ENCODE measurements at places on chromosomes 7 and 10.
A peak's percentile ranks its signal among the peaks of the same experiment; 100 is the strongest.

GRCh38 chr7:94041529-94041928 is 37.4 kb upstream of the BET1 start:
- no peak for DNase-seq

DNA sequence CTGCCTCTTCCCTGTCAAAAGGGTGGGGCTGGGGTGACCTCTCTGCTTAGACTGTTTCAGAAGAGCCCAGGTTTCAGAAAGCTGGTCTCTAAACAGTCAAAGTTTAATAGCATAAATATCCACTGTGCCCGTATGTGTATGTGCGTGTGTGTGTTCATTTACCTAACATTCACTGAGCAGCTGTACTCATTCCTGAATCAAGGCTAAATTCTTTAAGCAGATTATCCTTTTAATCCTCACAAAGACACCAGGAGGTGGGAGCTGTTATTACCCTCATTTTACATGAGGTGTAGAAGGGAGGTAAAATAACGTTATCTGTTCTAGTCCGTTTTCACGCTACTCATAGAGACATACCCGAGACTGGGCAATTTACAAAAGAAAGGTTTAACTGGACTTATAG is 72.2 kb downstream of the RSU1 start:
- no peak for DNase-seq

DNA sequence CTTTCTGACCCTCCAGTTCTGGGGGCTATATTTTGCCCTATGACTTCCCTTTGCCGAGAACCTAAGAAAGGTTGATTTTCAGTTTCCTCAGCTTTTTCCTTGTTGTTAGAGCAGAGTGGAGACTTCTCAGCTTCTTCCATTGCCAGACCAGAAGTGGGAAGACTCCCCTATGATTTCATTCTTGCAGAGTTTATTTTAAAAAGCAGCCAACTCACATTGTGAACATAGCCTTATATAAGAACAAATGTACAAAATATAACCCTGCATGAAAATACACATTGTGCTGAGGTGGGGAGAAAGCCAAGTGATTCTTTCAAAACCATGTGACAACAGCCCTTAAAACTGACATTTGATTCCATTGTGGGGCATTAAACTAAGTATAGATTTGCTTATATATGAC is 33.8 kb upstream of the FZD8 start:
- DNase-seq: no peak

DNA sequence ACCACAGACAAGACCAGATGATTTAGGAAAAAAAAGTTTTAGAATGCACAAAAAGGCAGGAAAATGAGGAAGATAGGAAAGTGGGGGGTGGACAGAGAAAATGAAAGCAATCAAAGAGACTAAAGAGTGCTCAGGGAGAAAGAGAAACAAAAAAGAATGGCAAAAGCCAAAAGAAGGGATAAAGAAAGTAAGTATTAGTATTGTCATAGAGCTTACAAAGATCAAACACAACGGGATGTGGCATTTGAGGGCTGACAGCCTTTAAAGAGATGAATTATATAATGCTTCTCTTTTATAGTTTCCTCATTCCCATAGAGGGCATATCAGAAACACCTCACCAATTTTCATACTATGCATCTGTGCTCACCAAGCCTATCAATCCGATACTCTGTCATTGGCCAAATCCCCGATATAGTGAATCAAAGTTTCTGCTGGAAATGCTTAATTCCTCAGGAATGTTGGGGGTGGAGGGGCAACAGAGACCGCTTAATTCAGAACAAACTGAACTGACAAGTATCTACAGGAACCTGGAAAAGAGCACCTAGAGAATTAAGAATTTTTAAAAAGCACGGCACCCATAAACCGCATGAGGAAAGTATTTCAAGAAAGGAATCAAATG is 2.7 kb downstream of the COG5 start:
- DNase-seq: no peak

DNA sequence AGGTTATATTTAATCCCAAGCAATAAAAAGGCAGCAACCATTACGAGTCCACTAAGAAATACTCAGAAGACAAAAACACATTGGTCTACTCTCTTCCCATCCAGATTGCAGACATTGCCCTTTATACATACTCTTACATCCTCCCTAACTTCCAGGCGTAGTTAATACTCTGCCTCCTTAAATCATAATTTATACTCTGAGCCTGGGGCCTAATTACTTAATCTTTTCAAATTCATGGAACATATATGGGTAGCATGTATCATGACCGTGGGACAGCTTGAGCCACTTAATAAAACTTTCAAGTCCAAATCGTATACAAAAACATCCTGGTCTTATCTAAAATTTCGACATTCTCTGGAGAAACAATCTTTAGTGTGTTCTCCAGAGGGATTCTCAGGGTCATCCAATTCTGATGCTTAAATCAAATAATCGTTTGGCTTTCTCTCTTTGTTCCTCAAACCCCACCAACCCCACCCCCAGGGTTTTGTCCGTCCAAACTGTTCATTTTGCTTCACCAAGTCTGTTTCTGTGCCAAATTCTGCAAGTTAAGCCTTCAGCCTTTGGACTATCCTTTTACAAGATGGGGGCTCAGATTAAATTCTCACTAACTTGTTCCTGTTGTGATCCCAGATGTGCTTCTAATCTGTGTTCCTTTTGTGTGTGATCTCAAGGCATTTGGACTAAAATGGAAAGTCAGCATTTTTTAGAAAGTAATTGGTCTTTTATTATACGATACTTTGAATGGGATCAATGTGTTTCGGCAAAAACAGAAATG is 86.4 kb downstream of the ADAM12 start:
- no peak for DNase-seq

- peak; percentile 42 for DNase-seq
Measured at GRCh38 chr10:80530251-80530650, 7.5 kb upstream of the SH2D4B start.

GRCh38 chr10:44379907-44380306 is 5.0 kb downstream of the CXCL12 start:
- no peak for DNase-seq

DNA sequence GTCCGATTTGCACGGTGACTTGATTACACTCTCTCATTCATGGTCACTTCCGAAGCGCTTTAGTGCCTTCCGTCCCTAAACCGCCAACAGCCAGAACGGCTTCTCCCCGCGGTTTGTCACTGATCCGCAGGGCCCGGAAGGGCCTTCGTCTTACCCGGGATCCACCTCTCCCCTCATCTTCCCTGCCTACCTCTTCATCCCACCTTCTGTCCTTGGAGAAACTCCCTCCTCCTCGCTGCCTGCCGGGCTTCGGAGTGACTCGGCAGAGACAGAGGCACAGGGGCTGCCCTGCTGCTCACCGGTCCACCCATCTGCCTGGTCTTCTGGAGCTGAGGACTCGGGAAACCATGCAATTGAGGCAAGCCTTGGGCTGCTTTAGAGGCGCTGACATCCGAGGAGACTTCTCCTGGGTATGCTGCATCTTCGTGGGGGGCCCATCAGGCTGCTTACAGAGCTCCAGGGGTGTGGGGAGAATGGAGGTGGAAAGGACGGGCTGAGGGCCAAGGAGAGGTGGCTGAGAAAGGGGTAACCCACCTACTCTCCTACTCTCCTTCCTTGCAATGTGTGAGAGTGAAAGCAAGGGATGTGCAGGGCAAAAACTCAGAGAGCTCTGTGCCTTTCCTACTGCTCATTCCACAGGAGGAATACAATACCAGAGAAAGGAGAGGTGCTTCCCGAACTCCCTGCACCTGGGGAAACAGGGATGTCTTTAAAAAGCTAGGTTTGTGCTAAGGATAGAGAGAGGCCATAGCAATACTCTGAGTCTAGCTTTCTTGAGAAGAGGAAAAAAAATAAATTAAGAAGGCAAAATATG is 1.0 kb upstream of the HOXA11 start:
- DNase-seq: no peak

DNA sequence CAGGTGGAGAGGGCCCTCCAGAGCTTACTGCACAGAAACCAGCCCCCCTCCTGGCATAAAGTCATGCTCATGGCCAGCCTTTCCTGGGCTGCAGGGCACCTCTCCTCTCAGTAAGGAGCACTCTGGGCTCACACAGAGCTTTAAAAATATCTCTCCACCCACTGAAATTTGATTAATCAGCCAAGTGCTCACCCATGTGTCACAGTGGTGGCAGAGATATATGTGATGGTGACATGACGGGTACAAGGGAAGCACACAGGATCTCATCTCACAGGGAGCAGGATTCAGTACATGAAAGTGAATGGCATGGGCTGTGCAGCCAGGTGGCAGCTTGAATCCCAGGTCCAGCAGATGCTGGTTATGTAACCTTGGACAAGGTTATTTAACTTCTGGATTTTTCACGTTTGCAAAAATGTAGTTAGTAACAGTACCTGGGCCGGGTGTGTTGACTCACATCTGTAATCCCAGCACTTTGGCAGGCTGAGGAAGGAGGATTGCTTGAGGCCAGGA is 144.8 kb downstream of the CALN1 start:
- no peak for DNase-seq

DNA sequence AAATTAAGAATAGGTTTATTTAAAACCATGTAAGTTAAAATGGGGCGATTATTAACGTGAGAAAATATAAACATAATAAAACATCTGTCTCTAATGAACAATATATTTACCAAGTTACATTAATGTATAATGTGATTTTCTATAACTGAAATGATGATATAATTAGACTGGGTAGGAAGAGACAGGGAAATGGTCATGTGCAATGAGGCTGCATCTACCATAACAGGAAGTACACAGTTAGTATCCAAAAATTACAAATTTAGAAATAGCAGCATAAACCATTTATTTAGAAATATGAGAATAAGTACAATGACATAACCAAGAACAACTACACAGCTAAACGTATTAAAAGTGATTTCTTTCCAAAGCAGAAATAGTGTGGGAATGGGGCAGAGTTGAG is 25.8 kb upstream of the BET1 start:
- no peak for DNase-seq

DNA sequence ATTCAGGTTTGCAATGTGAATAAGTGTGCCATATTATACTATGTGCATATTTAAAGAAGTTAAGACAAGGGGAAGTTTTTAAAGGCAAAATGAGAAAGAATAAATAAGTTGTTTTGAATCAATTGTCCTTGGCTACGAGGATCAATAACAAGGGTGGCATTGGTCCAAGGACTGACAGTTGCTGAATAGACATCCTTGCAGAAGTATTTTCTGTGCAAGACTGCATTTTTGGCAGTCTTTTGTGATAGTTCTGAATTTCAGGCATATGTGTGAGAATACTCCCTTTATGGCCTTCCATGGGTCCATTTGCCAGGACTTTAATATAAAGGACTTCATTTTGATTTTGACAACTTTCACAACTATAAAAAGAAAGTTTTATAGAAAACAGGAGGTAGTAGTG is 5.4 kb upstream of the LIPA start:
- DNase-seq: no peak

GRCh38 chr10:97332591-97333350 is 1.8 kb downstream of the FRAT2 start:
- no peak for DNase-seq

- DNase-seq: no peak
Measured at GRCh38 chr7:113338071-113338696, 219.8 kb upstream of the SMIM30 start.

DNA sequence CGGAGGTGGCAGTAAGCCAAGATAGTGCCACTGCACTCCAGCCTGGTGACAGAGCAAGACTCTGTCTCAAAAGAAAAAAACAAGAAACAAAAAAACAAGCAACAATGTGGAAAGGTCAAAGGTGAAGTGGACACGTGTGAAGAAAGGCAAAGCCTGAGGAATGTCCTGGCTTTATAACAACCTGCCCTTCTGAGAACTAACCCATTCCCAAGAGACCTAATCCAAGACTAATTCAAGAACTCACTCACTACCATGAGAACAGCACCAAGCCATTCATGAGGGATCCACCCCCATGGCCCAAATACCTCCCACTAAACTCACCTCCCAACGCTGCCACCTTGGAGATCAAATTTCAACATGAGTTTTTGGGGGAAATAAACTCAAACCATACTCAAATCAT is 47.5 kb upstream of the KIF5B start:
- DNase-seq: no peak

GRCh38 chr10:110398419-110399105 is 93.8 kb upstream of the SMNDC1 start:
- DNase-seq: no peak

DNA sequence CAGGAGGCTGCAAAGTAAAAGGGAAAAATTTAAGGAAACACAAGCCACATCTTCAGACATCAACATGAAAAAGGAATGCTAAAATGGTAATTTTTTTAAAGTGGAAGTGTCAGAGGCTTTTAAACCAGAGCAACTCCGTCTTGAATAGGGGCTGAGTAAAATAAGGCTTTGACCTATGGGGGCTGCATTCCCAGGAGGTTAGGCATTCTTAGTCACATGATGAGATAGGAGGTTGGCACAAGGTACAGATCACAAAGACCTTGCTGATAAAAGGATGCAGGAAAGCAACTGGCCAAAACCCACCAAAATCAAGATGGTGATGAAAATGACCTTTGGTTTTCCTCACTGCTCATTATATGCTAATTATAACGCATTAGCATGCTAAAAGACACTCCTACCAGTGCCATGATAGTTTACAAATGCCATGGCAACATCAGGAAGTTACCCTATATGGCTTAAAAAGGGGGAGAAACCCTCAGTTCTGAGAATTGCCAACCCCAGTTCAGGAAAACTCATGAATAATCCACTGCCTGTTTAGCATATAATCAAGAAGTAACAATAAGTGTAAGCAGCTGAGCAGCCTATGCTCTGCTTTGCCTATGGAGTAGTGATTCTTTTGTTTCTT is 128.3 kb downstream of the SKAP2 start:
- DNase-seq: no peak

- DNase-seq: no peak
Measured at GRCh38 chr7:116554911-116555310, 30.1 kb downstream of the CAV1 start.

DNA sequence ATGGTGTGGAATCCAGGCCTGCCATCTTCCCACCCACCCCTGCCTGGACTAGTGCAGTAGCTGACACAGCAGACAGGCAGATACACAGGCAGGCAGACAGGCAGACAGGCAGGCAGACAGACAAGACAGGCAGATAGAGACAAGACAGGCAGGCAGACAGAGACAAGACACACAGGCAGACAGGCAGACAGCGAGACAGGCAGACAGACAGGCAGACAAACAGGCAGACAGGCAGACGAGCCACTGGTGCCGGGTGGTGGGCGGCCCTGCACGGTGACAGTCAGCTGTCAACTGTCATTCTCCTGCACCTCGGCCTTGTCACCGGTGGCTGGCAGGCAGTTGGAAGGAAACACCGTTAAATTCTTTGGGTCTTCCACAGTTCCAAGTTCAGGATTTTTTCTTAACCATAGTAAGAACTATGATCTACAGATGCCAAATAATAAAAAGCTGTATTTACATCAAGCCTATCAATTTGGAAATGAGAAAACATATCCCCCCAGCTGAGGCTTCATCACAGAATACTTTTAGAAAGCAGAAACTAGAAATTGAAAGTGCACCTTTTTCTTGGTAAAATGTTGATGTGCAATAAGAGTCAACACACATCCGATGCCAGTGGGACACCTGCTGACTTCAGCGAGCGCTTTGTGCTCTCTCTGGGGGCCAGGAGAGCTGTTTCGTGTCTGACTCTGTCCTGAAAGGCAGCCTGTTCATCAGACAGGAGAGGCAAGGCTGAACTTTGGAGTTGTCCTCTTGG is 250.4 kb downstream of the DNAJB6 start:
- no peak for DNase-seq

GRCh38 chr10:63115732-63116383 is 17.3 kb upstream of the NRBF2 start:
- DNase-seq: no peak

GRCh38 chr10:81957976-81958375 is 83.0 kb downstream of the NRG3 start:
- DNase-seq: no peak
